NCI-H187 treated with DMSO at 0.1 percent for 48 hours (cell line): ENCODE measurements at places on chromosomes 6 and 20.
A peak's percentile ranks its signal among the peaks of the same experiment; 100 is the strongest.

- DNase-seq: no peak
Observed at GRCh38 chr6:39935241-39935640, 979 bp upstream of the MOCS1 start.

DNA sequence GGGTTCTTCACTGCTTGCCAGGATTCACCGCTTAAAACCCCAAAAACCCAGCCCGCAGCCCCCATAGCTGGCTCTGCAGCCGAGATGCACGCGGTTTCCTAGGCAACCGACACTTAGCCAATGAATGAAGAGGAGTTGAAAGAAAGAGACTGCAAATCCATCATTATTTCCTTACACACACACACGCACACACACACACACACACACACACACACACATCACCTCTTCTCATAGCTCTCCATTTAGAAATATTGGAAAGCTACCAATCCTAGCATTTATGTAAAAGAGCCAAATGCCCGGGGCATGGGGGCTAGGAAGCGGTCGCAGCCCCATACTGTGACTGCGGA is 3.4 kb upstream of the TUBB2B start:
- DNase-seq: peak; percentile 76

- no peak for DNase-seq
Observed at GRCh38 chr6:32146287-32146686, 5.5 kb downstream of the PRRT1 start.

- no peak for DNase-seq
Observed at GRCh38 chr6:155936127-155936526, 480.5 kb upstream of the NOX3 start.

- DNase-seq: peak; percentile 59
Observed at GRCh38 chr20:41649489-41649888, 31.3 kb upstream of the CHD6 start.

DNA sequence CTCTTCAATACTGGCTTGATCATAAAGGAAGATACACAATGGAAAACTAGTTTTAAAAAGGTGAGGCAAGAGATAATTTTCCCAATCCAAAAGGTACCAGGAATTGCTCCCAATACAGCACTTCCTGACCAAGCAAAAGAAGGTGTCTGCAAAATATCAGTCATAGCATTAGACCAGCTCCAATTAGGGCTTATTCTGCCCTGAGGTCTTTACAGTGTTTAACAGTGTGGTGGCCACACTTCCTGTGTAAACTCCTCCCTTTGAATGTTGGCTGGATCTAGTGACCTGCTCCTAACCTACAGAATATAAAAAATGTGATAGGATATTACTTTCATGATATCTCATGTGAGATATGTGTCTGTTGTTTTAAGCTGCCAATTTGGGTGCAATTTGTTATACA is 57.1 kb upstream of the BTN3A2 start:
- no peak for DNase-seq

GRCh38 chr6:113586413-113587077 is 270.6 kb upstream of the MARCKS start:
- no peak for DNase-seq

- DNase-seq: no peak
Observed at GRCh38 chr6:20217324-20217855, 5.1 kb upstream of the MBOAT1 start.

DNA sequence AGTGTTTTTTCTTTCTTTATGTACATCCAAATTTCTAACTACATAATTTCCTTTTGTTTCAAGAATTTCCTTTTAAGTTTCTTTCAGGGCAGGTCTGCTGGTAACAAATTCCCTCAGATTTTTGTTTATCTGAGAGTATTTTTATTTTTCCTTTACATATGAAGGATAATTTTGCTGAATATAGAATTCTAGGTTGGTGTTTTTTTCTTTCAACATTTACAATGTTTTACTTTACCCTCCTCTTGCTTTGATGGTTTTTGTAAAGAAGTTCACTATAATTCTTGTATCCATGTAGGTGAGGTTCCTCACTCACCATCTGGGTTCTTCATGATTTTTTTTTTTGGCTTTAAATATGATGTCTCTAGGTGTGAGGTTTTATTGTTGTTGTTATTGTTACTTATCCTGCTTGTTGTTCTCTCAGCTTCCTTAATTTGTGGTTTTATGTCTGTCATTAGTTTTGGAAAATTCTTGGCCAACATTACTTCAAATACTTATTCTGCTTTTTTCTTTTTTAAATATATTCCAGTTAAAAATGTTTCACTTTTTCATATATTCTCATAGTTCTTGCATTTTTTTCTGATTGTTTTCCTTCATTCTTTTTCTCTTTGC is 580.1 kb upstream of the CITED2 start:
- DNase-seq: no peak

DNA sequence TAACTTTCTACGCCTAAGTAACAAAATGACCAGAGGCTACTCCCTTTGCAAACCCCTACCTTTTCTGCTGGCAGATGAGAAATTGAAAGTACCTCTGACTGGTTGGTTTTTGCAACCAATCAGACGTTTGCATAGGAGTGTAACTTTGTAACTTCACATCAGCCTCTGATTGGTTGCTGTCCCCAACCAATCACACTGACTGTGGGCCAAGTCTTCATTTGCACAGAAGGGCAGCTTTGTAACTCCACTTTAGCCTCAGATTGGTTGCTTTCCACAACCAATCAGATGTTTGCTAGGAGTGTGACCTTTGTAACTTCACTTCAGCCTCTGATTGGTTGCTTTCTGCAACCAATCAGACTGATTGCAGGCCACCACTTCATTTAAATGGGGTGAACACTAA is 89.1 kb downstream of the ME1 start:
- no peak for DNase-seq

DNA sequence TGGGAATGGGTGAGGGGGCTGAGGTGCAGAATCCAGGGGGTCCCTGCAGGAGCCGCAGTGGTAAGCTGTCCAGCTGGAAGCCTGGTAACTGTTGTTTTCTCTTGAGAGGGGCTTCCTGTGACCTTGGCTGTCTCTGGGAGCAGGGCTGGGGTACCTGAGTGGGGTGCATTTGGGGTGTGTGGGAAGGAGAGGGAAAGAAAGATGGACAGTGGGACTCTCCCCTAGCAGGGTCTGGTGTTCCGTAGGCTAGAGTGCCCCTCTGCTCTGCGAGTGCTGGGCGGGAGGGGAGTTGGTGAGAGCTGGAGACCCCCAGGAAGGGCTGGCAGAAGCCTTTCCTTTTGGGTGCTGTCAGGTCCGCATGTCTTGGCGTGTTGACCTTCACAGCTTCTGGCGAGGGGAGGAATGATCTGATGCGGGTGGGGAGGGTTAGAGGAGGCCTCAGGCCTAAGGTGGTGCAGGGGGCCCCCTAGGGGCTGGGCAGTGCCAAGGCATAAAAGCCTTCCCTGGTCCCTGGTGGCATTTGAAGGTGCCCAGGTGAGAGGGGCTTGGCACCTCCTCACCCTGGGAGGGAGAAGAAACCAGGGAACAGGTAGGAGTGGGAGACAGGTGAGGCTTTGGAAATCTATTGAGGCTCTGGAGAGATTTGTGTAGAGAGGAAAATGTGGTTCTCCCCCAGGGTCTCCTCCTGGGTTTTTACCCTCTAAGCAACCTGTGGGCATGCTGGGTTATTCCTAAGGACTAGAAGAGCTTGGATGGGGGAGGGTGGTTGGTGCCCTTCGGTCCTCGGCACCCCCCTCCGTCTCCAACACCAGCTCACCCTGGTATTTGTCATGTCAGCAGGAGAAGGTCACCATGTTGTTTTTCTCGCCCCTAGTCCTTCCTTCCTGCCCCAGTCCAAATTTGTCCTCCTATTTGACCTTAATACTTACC is 3.3 kb downstream of the VEGFA start:
- DNase-seq: no peak

DNA sequence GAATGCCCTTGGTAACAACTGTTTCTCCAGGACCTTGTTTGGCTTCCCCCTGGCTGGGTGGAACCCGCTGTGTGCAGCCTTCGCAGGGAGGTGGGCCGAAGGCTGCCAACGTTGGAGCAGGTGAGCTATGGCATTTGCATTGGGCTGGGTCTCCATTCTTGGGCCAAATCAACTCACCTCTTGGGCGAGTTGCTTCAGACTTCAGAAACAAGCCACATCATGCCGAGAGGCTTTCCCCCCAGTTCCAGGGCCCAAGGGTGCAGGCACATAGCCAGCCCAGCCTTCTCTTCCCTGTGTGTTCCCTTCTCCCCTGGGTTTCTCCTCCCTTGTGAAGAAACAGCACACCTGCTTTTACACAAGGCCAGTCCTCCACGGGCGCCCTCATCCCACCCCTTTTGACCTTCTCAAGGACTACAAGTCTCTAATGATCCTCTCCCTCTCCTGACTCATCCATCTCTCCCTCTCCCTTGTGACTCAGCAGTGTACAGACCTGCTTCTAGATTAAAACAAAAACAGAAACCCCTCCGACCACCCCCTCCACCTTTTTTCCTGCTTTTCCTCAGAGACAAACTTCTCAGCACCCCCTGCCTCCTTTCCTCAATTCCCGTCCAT is 41.6 kb downstream of the FAM209B start:
- no peak for DNase-seq

DNA sequence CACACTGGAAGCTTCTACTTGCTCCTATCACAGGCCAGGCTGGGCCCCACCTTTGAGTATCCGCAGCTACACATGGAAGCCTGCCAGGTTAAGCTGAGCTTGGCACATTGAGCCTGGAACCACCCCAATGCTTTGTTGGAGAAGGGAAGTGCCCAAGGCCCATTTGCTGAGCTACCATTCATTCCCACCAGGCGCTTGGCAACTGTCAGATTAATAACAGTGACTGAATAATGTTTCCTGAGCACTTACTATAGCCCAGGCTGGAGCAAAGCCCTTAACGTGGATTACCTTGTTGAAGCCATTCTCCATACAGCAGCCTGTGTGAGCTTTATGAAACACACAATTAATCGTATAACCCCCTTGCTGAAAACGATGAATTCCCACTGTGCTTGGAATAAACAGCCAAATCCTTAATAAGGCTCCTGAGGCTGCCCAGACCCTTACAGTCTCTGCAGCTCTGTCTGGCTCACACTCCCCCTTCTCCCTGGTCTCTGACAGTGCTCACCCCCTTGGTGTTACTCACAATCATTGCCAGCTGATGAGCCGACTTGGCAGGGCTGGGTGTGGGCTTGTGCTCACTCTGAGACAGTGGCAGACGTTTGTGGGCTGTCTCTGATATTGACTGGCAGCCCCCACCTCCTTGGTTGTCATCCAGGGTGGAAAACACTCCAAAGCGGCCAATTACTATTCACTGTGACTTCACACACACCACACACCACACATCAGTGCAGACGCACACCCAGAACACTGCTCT is 357.1 kb downstream of the MAFB start:
- DNase-seq: no peak

DNA sequence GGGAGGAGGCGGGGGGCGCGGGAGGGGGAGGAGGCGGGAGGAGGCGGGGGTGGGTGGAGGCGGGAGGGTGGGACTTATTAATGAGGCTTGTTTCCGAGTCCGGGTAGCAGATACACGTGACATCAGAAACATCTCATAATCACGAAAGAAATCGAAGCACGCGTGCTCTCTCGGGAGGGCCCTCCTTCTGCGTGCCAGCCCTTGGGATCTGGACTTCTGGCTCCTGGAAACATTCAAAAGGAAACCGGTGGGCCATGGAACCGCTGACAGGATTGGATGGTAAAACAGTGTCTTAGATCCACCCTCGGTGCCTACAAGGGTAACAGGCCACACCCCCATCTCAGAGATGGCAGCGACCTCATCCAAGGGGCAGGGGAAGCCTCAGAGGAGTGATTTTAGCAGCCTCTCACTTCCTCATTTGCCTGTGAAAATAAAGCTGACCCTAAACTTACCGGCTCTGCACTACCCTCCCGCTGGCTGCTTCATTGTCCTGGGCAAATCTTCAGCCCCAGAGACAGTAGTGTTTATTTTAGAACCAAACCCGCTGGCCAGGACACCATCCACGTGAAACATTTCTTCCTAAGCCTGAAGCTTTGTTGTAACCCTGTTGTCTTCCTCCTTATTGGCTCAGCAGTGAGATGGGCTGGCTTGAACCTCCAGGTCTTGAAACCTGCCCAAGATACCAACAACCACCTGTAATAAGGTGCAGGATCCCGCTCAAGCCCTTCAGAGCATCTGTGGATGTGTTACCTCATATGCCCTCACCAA is 97.5 kb downstream of the PSMG4 start:
- peak; percentile 65 for DNase-seq
